Caco-2 (cell line): ENCODE measurements at places on chromosomes 2 and 18.

- no peak for DNase-seq
These were observed 35.4 kb downstream of the EMILIN2 start for GRCh38 chr18:2882201-2882600.

GRCh38 chr18:23460285-23461273 is 7.5 kb downstream of the RIOK3 start:
- DNase-seq, result peak; percentile 34

- DNase-seq, result no peak
These were observed 147.4 kb downstream of the MEIS1 start for GRCh38 chr2:66582104-66582986.

DNA sequence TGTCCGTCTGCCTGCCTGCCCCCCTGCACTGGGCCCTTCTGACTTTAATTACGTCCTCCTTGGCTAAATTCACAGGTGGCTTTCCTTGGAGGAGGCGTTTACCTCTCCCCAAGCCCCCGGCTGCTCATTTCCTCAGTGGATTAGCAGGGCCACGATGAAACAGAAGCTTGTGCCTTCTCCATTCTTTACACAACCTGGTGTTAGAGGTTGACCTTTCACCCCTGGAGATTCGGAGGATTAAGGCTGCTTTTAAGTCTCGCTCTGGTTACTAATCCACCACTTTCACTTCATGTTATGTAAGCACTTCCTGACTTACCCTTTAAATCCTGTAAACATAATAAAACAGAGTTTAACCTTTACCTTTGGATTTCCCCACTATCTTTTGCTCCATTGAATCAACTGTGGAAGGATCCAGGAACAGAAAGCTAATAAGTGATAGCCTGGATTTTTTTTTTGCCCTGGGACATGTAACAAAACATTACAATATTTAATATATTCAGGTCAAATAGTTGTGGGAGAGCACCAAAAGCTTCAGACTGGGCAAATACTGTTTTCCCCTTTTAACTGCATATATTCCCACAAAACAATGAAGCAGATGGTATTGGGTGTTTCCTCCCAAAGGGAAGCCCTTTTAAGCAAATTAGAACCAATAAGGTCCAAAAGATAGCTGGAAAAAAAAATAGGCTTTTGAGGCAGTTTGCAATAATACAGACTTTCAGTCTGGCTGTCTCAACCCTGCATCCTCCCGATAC is 370.2 kb downstream of the EN1 start:
- DNase-seq, result peak; percentile 86

GRCh38 chr2:152042636-152043615 is 55.9 kb downstream of the CACNB4 start:
- no peak for DNase-seq

DNA sequence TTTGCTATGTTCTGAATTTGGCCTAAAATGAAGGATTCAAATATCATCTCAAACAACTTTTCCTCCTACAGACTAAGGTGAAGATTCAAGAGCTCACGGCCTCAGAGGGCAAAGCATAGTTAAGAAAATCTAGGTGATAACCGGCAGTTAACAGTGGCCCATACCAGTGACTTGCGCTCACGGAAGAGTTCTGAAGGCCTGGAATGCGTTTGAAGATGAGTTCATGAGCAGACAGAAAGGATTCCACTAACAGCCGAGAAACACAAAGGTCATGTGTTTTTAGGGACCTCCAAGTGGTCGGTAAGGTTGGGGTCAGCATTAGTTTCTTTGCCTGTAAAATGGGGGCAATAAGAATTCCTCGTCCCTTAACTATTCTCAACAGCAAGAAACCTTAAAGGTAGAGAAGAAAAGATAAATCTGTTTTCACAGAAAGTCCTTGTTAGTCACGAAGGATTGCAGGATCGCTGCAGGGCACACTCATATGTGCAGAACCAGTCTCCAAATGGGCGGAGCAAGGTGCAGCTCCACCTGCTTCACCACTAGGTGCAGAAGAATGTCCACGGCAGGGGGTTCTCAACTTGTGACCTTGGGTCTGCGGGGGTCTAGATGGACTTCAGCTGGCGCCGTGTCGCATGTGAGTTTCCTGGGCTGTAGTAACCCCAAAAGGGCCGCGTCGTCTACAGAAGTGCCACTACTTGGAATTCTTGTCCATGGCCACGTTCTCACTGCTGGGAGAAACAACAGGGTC is 708 bp upstream of the RPIA start:
- peak; percentile 74 for DNase-seq

DNA sequence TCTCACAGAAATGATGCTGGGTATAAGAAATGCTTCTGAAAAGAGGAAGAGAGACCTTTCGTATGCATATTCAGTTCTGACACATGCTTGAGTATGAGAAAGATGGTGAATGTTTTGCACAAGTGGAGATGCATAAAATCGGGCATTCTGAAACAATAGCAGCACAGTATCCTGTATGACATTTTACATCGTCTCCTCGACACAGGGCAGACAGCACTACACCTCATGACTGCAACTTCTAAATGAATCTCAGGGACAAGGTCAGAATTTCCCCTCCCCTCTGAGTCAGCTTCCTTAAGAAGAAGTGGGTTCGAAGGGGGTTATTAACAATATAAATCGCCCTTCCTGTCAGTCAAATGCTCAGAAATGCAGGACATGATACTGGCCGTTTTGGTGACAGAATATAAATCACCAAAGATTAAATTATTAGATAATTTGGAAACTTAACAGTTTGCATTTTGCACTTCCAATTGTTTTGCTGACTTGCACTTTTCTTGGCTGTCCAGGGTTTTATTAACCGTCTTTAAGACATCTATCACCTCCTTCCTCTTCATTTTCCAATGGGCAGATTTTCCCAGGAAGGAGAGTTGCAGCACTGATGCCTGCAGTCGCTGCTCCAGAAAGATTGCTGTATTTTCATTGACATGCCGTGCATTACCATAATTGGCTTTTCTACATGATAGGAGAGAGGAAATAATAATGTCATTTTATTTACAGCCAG is 57.2 kb downstream of the TSHZ1 start:
- DNase-seq, result no peak

GRCh38 chr2:174568425-174568824 is 29.2 kb downstream of the WIPF1 start:
- no peak for DNase-seq

DNA sequence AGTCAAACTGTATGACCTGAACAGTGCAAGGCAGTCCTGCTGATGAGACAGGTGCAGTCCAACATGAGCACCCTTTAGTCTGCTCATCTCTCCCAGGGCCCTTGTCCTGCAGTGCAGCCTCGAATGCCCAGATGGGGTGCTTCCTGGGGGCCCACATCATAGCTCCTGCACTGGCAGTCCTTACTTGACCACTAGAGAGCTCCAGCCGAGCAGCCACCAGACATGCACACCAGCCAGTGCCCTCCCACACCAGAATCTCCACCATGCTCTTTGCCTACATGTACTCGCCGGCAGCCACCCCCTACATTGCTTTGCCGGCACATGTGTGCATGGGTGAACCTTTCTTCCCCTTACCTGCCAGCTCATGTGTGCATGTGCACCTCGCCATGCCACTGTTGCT is 188.8 kb upstream of the GULP1 start:
- peak; percentile 8 for DNase-seq

DNA sequence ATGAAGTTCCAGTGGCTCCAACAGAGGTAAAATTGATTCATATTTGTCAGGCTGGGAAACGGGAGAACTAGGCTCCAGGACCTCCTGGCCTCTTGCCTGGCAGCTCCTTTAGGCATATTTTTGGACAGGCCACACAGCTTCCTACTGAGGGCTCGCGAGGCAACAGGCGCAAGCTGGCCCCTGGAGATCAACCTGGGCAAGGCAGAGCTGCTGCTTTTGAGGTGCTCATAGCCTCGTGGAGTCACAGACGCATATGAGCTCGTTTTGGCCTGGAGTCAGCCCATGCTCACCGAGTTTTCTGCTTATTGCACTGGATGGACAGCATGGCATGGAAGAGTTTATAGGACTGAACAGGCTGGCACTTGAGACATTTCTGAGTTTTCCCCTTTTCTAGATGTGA is 97.7 kb downstream of the CAPN13 start:
- no peak for DNase-seq

DNA sequence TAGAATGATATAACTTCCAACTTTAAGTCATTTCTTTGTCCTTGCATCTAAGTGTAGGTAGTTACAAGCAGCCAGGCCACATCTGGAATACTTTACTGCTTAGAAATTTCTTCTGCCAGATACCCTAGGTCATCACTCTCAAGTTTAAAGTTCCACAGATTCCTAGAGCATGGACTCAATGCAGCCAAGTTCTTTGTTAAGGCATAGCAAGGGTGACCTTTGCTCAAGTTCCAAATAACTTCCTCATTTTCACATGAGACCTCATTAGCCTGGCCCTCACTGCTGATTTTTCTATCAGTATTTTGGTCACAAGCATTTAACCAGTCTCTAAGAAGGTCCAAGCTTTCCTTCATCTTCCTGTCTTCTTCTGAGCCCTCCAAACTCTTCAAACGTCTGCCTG is 7.8 kb upstream of the UGT1A9 start:
- DNase-seq, result no peak

DNA sequence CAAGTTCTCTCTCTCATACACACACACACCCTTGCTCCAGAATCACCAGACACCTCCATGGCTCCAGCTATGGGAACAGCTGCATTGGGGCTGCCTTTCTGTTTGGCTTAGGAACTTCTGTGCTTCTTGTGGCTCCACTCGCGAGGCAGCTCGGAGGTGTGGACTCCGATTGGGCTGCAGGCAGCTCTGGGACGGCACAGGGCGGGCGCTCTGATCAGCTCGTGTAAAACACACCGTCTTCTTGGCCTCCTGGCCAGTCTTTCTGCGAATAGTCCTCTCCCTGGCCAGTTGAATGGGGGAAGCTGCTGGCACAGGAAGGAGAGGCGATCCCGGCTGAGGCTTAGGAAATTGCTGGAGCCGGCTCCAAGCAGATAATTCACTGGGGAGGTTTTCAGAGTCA is 22.4 kb downstream of the FOSL2 start:
- DNase-seq, result no peak

DNA sequence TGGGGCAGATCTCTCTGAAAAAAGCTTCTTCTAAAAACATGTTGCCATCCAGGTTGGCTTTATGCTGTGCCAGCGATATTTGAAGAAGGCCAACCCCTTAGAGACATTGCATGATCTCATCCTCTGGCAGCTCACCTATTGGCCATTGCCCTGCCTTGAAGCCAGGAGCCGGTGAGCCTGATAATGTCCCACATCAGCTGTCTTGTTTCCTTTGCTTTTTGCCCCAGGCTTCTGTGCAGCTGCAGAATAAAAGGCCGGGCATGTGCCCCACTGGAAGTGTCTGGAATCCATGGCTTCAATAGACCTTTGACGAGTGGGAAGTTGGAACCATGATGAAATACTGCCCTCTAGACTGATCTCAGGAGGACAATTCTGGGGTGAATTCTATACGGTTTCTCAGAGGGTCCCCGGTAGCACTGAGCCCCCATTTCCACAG is 523.5 kb upstream of the ZEB2 start:
- DNase-seq, result no peak

DNA sequence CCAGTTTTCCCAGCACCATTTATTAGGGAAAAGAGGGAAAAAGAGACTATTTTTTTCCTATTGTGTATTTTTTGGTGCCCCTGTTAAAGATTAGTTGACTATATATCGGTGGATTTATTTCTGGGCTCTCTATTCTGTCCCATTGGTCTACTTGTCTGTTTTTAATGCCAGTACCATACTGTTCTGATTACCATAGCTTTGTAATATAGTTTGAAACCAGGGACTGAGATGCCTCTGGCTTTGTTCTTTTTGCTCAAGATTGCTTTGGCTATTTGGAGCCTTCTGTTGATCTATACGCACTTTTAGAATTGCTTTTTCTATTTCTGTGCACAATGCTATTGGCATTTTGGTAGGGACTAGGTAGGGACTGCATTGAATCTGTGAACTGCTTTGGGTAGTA is 151.7 kb downstream of the ADCYAP1 start:
- DNase-seq, result no peak

GRCh38 chr2:46461011-46461674 is 18.2 kb upstream of the TMEM247 start:
- DNase-seq, result peak; percentile 63

GRCh38 chr2:120301284-120301683 is 44.7 kb upstream of the INHBB start:
- no peak for DNase-seq

DNA sequence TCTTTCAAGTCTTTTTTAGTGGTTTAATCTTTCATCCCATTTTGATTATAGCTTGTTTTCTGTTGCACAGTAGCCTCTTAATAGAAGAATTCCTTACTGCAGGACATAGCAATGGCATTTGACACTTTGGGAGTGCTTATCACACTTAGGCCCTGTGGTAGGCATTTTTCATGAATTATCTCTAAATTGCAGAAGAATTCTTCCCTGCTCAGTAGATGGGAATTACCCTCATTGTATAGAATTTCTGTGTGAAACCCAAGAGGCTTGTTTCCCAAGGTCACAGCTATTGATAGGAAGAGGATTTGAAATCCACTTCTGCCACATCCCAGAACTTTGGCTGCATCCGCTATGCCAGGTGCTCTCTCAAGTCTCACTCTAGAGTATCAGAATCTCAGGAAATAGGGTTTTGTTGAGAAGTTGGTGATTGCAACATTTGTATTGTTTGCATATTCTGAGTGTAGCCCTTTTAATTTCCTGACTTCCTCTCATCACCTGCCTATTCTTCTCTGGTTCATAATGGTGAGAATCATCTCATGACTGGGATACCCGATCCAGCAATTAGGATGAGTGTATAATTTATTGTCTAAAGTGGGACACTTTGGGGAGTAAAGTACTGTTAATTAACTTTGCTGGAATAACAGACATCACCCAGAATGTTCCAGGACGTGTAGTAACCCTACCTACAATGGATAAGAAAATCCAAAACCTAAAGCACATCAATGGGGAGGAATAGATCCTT is 255.2 kb upstream of the RASGRP3 start:
- no peak for DNase-seq

- DNase-seq, result no peak
These were observed 1.2 kb upstream of the C2orf72 start for GRCh38 chr2:231036131-231036530.

DNA sequence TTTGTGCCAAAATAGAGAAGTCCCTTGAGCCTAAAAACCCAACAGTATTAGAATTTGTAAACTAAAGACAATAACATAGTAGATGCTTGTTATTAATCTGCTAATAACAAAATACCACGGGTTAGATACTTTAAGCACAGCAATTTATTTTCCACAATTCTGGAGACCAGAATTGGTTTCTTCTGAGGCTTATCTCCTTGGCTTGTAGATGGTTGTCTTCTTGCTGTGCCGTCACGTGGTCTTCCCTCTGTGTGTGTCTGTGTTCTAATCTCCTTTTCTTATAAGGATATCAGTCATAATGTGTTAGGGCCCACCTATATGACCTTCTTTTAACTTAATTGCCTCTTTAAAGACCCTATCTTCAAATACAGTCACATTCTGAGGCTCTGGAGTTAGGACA is 260.1 kb downstream of the CYRIA start:
- DNase-seq, result no peak

DNA sequence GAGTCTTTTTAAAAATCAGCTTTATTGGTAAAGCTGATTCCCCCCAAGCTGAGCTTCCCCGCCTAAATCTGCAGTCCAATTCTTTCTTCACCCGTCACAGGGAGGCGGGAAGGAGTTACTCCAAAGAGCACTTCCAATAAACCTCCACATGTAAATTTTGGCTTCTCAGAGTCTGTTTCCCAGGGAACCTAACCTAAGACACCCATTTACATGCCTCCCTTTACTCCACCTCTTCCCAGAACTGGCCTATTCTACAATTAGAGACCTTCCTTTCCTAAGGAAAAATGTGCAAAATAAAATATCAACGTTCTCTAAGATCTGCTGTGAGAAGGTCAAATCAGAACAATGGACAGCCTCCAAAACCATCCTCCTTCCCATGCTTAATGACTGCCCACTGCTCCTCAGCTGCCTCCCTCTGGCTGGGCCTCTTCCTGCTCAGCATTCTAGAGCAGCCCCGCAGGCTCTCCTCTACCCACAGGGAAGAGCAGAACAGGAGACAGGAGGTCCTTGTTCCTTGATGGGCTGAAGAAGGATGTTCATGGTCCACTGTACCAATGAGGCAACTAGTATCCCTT is 63.6 kb downstream of the ONECUT2 start:
- DNase-seq, result no peak
